ENCODE measurements at places on chromosomes 11 and 22. TPM values are rescaled to one million over a fixed set of nuclear protein-coding genes. Genes with fewer than 3 reads are reported as not detected.

KRTAP5-1 gene
- polyA plus RNA-seq, result 2.1 TPM

HTR3B gene
- polyA plus RNA-seq, result 0.86 TPM

ATP5MG gene
- 381 TPM for polyA plus RNA-seq

SAA1 gene
- not detected for polyA plus RNA-seq
